Choroid plexus epithelial cell (primary cell): ENCODE measurements at places on chromosomes 16 and 17.

DNA sequence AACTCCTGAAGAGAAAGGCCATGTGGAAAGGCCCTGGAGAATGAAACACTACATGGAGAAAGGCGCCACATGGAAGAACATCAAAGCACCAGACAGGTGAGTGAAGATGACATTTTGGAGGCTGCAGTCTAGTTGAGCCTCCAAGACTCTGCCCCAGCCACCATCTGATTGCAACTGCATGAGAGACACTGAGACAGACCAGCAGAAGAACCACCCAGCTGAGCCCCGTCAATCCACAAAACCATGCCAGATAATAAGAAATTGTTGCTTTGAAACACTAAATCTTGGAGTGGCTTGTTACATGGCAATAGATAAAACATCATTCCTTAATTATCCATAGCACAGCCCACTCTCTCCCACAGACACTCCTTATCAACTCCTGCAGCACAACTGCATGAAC lies 4.8 kb downstream of the GAS7 start:
- DNase-seq = no peak

DNA sequence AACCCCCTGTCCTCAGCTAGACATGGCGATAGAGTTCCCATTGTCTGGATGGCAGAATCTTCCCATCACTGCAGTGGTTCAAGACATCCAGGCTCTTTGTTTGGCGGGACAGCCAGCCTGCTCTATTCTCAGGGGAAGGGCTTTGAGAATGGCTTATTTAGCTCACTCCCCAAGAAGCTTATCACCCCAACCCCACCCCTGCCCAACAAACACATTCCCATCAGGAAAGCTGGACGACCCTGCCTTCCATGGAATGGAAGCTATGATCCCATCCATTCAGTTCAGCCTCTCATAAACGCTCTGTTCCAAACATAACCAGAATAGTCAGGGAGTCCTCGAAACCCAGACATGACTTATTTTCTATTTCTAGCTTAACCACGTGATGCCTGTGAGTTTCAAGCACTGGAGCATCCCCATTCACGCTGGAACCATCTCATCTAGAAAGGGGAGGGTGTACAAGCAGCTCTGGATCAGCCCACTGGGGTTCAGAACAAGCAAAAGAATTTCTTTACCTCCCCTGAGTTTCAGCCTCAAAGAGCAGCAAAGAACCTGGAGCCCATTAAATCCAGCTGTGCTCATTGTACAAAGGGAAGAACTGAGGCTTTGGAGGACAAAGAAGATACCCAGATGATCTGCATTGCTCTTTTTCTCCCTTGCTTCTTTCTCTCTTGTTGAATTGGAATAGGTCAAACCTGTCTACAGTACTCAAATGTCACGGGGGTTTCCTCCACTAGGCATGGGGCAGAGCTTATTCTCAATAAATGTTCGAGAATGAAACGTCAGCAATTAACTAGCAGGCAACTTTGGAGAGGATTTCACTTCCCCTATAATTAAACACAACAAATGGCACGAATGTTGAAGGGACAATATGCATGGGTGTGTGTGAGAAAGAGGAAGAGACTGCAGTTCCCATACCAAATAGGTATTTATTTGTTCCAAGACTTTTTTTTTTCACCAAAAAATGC lies 93.1 kb downstream of the XYLT1 start:
- DNase-seq = no peak

DNA sequence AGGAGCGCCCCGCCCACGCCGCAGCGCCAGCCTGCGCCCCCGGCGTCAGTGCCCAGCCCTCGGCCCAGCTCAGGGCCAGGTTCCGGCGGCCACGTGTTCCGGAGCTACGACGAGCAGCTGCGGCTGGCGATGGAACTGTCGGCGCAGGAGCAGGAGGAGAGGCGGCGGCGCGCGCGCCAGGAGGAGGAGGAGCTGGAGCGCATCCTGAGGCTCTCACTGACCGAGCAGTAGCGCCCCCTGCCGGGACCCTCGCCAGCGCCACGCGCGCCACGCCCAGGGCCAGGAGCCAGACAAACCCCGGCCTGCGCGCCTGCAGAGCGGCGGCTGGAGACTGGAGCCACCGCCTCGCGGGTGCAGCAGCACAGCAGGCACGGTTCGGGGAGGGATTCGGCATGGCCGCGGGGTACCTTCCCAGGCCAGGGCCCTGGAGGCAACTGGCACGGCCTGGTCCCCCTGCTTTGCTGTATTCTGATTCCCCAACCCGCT lies 9.3 kb downstream of the CORO6 start:
- DNase-seq = peak; percentile 93

- DNase-seq = peak; percentile 76
These were observed 111.3 kb downstream of the BANP start for GRCh38 chr16:88062341-88063210.

DNA sequence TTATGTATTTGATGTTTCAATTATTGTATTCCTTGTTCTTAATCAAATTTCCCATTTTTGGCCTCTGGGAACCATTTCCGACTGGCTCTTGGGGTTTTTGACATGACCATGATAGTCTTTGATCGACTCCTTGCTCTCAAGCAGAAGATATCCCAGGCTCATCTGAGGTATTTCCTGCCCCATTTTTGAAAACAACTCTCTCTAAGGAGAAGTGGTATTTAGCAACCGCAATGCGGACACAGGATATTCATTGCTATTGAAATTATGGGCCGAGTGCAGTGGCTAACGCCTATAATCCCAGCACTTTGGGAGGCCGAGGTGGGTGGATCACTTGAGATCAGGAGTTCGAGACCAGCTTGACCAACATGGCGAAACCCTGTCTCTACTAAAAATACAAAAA lies 5.5 kb downstream of the TANGO6 start:
- no peak for DNase-seq

GRCh38 chr16:68403704-68404103 lies 44.6 kb downstream of the SMPD3 start:
- DNase-seq = no peak

DNA sequence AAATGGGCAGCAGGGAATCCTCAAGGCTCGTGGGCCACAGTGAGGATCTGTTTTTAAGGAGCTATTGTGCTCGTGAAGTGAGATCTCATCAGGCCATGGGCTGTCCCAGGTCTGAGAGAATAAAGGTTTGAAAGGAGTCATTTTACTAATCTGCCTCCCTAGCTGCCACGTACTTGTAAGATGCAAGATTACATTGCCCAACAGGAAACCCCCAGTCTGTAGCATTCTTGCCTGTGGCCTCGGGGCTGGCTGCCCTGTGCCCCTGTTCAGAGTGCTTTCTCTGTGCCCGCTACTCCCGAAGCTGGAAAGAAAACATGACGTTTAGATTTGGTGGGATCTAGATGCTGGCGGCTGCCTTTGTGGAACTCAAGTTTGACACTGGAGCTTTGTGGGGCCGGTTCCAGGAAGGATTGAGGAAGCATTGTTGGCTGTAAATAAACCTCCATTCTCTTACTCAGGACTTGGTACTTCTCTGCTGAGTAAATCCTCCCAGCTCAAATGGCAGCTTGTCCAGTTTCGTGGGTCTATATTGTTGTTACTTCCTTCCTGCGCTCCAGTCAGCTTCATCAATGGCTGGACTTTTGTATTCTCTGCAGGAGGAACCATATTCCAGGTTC lies 21.2 kb downstream of the SAP30BP start:
- peak; percentile 84 for DNase-seq

DNA sequence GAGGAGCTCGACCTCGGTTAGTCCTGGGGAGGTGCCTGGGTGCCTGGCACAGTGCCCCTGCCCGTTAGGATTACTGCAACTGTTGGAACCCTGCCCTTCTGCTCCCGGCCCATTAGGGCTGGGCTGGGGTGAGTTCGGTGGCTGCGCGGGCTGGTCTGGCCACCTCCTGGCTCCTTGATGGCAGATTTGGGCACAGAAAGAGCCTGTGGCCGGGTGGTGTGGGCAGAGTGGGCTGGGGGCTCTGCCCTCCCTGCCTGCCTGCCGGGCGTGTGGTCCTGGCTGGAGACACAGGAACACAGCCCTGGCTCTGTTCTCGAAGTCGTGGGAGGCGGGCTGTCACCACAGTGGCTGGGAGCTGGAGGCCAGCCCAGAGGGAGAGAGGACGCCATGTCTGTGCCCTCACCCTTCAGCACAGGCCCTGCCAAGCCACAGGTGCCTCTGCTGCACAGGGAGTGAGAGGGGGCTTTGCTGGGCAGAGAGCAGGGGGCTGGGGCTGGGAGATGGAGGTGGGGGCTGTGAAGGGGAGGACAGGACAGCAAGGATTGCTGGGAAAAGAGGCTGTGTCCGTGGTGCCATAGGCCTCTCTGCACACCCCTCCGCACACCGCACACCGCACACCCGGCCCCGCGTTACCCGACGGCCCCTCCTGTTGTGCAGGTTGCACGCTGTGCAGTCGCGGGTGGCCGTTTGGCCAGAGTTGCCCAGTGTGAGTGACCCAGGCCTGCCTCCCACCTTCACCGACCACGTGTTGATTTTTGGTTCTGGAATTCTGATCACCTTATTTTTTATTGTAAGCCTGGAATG lies 236.6 kb upstream of the GSE1 start:
- DNase-seq = no peak
